CD8-positive, alpha-beta memory T cell (primary cell): ENCODE measurements at places on chromosomes 6 and 20. TPM values are rescaled to one million over a fixed set of nuclear protein-coding genes. Genes with fewer than 3 reads are reported as not detected.

DNA sequence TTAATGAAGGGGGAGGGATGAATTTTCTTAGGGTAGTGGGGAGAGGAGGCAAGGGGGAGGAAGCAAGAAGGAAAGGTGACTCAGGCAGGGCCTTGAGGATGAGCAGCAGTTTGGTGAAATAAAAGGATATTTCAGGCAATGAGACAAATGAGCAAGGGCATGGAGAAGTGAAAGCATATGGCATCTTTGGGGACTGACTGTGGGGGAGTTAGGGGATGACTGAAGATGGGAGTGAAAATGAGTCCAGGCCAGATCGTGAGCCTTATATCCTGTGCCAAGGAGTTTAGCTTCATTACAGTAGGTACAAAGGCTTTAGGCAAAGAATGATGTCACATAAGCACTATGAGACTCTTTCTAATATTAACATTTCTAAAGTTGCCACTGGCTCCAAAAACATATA lies 51.9 kb downstream of the ILRUN start:
- DNase-seq: no peak
- H3K4me1 ChIP-seq: no peaks in the 10 kb centered on the region
- no peak overlapping the region for H3K4me3 ChIP-seq
- no peak overlapping the region for H3K27ac ChIP-seq
- peaks cover 21% of the 10 kb centered on the region for H3K36me3 ChIP-seq

BCLAF1 gene
- 269 TPM for total RNA-seq

ASIP gene
- total RNA-seq: not detected

GRCh38 chr20:48338717-48339116 lies 489.1 kb downstream of the PREX1 start:
- H3K27ac ChIP-seq: no peak overlapping the region
- H3K4me3 ChIP-seq: no peak overlapping the region
- no peaks in the 10 kb centered on the region for H3K4me1 ChIP-seq
- no peaks in the 10 kb centered on the region for H3K27me3 ChIP-seq

DNA sequence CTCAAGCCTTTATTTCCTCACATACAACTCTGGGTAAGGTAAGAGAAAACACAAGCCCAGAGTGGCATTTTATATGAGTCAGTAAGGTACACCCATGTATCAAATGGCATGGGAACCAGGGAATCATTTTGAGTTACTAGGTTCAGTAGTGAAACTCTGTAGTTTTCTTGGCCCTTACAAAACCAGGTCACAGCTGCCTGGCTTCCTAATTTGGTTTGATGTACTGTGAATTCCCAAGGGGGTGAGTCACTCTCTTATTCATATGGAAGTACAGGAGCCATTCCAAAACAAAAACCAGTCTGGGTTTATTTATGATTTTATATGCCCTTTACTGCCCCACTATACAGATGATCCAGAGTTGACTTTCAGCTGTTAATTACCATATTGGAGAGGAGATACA lies 70.7 kb downstream of the PDE7B start:
- H3K4me1 ChIP-seq: no peaks in the 10 kb centered on the region
- DNase-seq: no peak
- H3K27ac ChIP-seq: no peak overlapping the region
- no peak overlapping the region for H3K4me3 ChIP-seq
